ENCODE measurements at places on chromosomes 3 and 15. TPM values are rescaled to one million over a fixed set of nuclear protein-coding genes. Genes with fewer than 3 reads are reported as not detected.

- peak; percentile 55 for DNase-seq
Measured at GRCh38 chr3:186099178-186099577, 9.7 kb downstream of the ETV5 start.

- peak; percentile 76 for DNase-seq
Measured at GRCh38 chr3:52891615-52892081, 5.7 kb downstream of the STIMATE start.

GRCh38 chr3:47791193-47791855, 9.6 kb upstream of the SMARCC1 start:
- DNase-seq: no peak

DNA sequence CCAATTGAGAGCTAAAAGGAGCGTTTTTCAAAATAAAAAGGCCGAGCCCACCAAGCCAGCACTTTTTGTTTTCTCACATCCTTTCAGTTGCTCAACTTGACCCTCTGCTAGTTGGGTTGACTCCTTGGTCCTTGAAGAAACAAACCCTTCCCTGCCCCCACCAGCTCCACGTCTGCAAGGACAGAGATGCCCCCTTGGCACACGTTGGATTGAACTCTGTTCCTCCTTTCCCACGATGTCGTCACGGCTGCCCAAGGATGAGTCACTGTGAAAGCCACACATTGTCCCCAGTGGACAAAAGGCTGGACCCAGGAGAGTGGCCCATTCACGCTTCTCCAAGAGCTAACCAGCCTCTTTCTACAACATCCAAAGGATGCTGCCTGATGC, 43.0 kb upstream of the SPATA12 start:
- no peak for DNase-seq

DNA sequence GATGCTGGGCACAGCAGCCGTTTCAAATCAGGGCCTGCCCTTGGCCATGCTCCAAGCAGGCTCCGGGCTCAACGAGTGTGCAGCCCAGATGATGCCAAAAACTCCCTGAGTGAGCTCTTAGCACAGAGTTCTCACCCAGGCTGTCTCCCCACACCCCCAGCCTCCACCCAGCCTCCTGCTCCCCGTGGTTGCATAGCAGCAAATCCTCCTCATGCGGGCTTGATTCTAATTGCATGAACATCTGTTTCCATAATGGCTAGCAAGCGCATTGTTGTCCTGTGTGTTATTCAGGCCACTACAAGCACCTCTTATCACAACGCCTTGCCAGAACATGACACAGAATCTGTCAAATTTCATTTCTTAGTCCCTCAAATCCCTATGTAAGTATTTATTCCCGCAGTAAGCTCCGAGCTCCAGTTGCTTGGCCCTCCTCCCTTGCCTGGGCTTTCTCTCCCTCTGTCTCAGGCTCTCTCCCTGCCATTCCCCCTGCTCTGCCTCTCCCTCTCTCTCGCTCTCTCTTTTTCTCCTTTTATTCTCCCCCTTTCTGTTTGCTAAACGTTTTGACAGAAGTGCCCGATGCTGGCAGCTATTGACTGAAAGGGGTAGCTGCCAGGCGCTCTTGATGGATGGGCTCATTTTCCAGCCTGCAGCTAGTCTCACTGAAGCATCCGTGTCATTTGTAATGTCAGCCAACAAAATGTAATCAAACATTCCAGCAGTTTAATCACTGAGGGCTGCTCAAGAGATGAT, 306.5 kb downstream of the IL20RB start:
- DNase-seq: no peak

GRCh38 chr15:101357333-101357732, 62.3 kb upstream of the SNRPA1 start:
- no peak for DNase-seq

DNA sequence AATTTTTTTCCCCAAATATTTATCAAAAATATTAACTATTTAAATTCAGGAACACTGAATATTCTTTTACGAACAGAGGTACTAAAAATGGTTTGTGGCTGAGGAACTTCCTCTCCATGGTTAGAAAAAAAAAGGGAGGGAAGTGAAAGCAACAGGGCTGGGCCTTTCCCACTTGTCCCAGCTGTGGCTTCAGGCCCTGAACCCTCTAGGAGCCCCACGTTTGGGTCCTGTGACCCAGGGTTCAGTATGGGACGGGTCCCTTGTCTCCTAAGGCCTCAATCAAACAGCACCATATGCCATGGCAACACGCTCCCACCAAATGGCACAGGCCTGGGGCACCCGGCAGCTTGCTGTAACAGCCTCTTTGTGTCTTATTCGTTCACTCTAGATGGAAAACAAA, 32.4 kb downstream of the POC1A start:
- DNase-seq: no peak

DNA sequence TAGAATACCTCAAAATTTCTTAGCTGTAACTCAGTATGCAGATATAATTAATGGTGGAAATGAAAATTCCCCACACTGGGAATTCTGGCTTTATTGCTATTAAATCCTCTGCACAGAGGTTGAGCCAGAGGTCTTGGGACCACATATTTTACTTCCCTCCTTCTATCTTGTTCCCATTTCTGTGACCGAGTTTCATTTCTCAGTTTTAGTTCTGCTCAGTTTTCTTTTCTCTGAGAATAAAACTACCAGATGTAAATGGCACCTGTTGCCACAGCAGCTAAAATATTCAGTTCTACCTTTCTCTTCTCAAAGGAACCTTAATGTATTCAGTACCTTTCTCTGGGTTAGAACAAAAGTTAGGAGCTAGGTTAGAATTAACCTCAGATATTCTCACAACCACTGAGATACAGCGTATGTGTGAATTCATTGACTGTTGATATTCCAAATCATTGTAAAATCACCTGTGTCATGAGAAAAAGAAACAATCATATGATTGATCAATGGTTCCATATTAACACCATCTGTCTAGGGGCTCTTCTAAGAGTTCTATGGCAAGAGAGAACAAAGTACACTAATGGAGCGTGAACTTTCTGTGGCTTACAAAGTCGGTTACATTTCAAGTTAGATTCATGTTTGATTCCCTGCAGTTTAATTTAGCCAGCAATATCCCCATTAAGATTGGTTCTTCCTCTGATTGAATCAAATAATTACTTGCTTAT, 374.1 kb downstream of the EFHB start:
- no peak for DNase-seq

- no peak for DNase-seq
Measured at GRCh38 chr3:45657853-45658252, 31.3 kb upstream of the SACM1L start.

GRCh38 chr15:38414357-38414756, 39.6 kb upstream of the FAM98B start:
- DNase-seq: peak; percentile 72

GRCh38 chr3:171055336-171056178, 29.0 kb upstream of the SLC2A2 start:
- peak; percentile 45 for DNase-seq

- DNase-seq: no peak
Measured at GRCh38 chr3:186670155-186670554, 4.3 kb downstream of the HRG start.

DNA sequence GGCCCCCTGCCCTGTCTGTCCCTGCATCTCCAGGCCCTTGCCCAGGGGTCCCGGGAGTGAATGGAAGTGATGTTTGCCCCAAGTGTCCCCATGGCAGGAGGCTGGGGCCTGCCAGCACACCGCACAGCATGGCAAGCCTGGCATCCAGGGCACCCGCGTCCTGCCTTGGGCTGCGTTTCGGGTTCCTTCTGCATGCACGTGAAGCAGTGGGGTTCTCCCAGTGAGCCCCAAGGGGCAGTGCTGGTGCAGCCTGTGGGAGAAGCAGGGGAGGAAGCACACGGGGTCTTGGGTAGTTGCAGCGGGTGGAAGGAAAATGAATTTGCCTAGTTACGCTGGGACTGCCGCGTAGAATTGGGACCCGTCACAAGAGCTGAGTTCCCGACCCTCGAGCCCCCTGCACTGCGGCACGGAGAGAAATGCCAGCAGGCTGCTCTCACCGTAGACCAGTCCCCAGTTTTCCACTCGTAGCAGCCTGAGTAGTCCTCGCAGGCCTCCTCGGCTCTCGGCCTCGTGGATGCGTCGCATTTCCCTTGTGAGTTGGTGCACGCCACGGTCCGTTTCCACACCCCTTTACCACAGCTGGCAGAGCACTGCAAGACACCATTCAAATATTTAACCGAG, 259.5 kb upstream of the LYSMD4 start:
- DNase-seq: no peak

DNA sequence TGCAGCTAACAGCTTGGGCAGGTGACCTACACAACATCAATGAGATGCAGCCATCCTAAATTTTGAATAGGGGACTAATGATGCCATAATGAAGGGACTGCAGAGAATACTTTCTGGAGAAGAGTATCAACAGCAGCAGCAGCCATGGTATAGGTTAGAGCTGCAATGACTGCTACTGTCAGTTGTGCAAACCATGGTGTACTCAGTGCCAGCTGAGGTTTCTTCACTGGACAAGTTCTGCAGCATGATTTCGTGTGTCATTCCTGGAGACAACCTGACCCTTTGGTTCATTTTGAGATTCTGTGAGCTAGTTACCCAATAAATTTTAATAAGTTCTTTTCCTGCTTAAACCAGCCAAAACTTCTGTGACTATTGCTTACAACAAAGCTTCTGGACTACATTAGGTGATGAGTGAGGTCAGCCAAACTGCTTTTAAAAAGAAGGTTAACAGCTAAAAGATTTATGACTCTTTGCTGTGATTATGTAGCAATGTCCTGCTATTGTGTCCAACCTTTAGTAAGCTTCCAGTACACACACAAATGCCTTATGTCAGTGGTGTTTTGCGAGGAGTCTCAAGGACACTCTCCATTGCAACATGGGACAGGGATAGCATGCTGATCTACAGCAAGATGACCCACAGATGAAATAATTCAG, 4.8 kb upstream of the DAZL start:
- peak; percentile 75 for DNase-seq

GRCh38 chr3:11808231-11808630, 38.5 kb downstream of the TAMM41 start:
- DNase-seq: no peak

GRCh38 chr3:11600501-11601282, 43.0 kb downstream of the VGLL4 start:
- peak; percentile 99 for DNase-seq

The MYRIP gene
- total RNA-seq: not detected

The GASK1A gene
- 0.32 TPM for total RNA-seq

The CCR3 gene
- not detected for total RNA-seq

The LRRIQ4 gene
- total RNA-seq: not detected

The SYNPR gene
- not detected for total RNA-seq

The EPB42 gene
- total RNA-seq: not detected

The IQCF2 gene
- total RNA-seq: not detected

The GATM gene
- total RNA-seq: 0.32 TPM

The DPPA2 gene
- not detected for total RNA-seq

The IL16 gene
- total RNA-seq: 0.32 TPM

The POPDC2 gene
- total RNA-seq: 1.3 TPM

Data from fibroblast of villous mesenchyme (primary cell).